ENCODE measurements at places on chromosomes 4 and X.

- ATAC-seq, result no peak
These were observed 9.9 kb downstream of the CTSO start for GRCh38 chr4:155943605-155944291.

DNA sequence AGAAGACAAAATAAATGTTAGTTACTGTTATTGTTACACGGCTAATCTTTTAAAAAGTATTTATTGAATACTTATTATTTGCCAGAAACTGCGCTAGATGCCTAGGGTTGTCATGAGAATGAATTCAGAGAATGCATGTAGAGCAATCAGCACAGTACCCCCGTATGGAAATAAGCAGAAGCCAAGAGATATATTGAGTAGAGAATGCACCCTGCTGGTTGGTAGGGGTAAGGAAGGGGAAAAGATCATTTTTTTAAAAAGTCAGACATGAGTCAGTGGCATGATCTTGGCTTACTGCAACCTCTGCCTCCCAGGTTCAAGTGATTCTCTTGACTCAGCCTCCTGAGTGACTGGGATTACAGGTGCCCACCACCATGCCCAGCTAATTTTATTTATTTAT is 13.1 kb upstream of the DRP2 start:
- ATAC-seq, result peak; percentile 62

GRCh38 chr4:20288846-20289512 is 37.3 kb downstream of the SLIT2 start:
- ATAC-seq, result peak; percentile 79

DNA sequence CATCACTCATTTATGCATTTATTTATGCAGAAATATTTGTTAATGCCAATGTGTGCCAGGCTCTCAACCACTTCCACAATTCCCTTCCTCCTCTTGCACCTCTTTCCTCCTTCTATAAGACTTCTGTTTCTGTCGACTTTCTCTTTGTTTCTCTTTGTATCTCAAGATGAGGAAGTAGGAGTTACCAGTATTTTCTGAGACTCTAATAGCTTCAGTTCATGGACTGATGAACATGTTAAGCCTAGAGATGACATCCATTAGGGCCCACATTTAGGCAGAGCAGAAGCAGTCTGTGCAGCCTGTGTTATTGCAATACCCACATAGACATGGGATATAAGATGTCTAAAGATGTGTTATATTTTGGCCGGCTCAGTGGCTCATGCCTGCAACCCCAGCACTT is 241.8 kb upstream of the SMIM31 start:
- ATAC-seq, result no peak

DNA sequence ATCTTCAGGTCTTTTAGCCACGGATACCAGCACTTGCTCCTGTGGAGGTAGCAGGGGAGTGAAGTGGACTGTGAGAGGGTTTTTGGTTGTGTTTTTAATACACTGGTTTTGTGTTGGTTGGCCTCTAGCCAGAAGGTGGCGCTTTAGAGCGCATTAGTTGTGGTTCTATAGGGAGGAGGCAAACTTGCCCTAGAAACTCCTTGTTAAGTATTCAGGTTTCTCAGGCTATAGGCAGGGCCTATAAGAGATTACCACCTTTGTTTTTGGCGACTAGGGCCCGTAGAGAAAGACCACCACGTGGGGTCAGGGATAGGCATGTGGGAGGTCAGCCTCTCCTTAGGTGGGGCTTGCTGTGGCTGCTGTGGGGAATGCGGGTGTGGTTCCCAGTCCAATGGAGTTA is 221.6 kb upstream of the SPANXN4 start:
- ATAC-seq, result no peak

DNA sequence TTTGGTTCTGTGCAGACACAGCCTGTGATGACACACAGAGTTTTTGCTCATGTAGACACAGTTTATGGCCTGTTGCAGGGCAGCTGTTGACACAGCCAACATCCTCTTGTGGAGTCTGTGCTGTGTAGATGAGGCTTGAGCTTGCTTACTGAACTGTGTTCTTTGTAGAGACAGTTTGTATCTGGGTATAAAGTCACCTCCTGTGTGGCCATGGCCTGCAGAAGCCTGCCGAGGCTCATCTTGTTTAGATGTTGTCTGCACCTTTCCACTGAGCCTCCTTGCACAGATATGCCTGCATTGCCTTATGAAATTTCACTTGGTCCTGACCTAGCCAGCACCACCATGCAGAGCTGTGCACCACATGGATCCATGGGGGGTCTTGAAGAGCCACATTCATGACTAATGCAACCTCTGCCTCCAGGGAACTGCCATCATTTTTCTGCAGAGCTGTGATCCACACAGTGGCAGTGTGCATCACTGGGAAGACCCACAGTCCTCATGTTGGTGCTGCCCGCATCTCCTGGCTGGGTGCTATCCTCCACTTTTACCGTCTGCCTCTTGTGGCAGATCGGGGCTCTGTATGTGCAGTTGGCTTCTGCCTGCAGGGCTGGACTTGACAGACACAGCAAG is 198.0 kb upstream of the MAMLD1 start:
- no peak for ATAC-seq

DNA sequence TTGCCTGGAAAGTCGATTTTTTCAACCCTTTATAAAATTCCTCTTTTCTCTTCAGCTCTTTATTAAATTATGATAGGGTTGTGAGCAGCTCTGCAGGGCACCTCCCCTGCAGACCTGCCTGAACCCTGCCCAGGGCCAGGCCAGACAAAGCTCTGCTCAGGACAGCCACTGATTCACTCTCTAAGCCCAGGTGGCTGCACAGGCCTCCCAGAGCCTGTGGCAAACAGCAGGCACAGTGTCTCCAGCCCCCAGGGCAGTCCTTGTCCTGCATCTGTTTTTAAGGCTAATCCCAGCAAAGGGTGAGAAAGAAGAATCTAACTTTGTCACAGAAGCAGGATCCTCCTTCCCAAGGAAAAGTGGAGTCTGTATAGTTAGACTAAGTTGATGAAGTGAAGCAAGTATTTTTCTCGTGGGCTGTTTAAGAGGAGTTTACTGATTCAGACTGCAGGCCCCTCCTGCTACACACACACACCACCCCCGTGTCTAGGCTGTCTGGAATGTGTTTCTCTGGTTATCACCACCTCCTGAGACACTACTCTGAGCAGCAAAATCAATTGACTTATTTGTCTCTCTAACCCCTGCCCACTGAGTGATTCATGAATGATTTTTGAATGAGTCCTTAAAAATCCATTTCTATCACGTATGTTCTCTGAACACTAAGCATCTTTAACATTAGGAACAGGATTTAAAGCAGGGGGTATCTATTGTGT is 101.7 kb downstream of the CHIC2 start:
- peak; percentile 49 for ATAC-seq

GRCh38 chr4:53066155-53066554 is 204.0 kb downstream of the RASL11B start:
- no peak for ATAC-seq

- no peak for ATAC-seq
These were observed 82.6 kb upstream of the SLITRK2 start for GRCh38 chrX:145735036-145735435.

DNA sequence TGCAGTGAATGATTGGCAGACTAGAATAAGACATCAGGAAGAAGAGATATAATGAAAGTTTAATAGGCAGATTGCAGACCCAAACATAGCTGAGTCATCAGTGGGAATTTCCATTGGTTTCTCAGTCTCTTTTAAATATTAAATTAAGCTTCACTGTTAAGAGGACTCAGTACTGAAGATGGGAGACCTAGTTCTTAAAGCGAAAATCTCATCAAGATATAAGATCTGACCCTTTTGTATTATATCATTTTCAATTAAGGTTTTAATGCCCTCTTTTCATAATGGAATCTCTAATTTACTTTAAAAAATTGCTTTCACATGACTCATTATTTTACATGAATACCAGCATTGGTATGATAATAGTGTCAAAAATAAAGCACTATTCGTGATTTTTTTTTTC is 168.9 kb upstream of the ATOH1 start:
- no peak for ATAC-seq
